ENCODE measurements at places on chromosomes 1 and 21. TPM values are rescaled to one million over a fixed set of nuclear protein-coding genes. Genes with fewer than 3 reads are reported as not detected.

Gene ZNF683
- not detected for total RNA-seq

GRCh38 chr1:96521994-96522760 is 199.4 kb upstream of the PTBP2 start:
- no peak for DNase-seq

DNA sequence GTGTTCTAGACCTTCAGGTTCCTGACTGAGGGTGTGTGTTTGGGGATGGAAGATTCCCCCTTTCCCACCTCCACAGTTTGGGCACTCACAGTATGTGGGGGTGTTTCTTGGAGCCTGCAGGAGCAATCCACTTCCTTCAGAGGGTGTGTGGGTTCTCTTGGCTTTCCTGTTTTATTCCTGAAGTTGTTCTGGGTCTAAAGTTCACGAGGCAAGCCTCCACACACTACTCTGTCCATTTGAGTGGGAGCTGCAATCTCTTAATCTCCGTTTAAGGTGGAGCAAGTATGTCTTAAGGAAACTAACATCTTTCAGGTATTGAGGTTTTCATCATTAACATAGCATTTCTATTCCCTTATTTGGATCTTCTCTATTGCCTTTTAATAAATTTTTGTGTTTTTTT is 141.8 kb downstream of the TENT5C start:
- no peak for DNase-seq

DNA sequence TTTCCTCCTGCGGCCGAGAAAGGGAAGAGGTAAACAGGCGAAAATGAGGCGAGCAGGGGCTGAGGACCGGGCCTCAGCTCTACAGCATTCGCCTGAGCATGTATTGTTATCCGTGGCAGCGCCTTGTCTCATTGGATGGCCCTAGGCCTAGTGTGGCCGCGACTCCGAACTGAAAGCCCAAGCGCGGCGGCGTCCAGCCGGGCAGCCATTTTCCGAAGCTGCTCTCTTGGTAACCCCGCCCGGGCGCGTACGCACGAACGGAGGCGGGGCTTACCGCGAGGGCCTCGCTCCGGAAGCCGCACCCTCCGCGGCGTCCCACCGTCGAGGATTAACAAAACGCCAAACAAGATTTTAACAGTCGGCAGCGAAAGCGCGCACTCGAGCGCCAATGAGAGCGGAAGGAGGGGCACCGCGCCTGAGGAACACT is 797 bp upstream of the USP1 start:
- DNase-seq: no peak

GRCh38 chr1:35962952-35963351 is 32.0 kb downstream of the AGO3 start:
- DNase-seq: no peak

GRCh38 chr1:156581661-156582387 is 2.3 kb downstream of the TTC24 start:
- no peak for DNase-seq

Gene IFNAR2
- total RNA-seq: 13.1 TPM

- no peak for DNase-seq
Measured at GRCh38 chr1:195173753-195174152, 1434.5 kb downstream of the KCNT2 start.

Gene NBPF14
- 19.6 TPM for total RNA-seq

- no peak for DNase-seq
Measured at GRCh38 chr1:119006406-119007279, 18.5 kb upstream of the TBX15 start.

Gene RGSL1
- not detected for total RNA-seq

- DNase-seq: no peak
Measured at GRCh38 chr1:36573445-36573844, 90.7 kb upstream of the CSF3R start.

Gene LRRC39
- total RNA-seq: 0.26 TPM

Gene FCRL1
- total RNA-seq: not detected

DNA sequence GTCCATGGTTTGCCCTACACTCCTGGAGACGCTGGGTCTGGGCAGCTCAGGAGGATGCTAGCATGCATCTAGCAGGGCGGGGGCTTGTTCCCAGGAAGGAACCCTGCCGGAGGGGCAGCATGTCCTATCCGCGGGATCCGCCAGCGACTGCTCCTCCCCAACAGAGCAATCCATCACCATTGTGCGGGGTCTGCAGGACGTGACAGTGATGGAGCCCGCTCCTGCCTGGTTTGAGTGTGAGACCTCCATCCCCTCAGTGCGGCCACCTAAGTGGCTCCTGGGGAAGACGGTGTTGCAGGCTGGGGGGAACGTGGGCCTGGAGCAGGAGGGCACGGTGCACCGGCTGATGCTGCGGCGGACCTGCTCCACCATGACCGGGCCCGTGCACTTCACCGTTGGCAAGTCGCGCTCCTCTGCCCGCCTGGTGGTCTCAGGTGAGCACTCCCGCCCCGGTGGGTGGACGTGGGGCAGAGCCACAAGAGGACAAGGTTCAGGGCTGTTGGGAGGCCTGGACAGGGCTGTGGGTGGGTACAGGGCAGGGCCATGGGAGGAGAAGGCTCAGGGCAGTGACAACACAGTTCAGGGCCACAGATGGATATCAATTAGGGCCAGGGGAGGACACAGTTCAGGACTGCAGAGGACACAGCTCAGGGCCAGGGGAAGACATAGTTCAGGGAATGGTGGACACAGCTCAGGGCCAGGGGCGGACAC is 71.3 kb downstream of the OBSCN start:
- no peak for DNase-seq

Gene UBE2G2
- total RNA-seq: 81.9 TPM

DNA sequence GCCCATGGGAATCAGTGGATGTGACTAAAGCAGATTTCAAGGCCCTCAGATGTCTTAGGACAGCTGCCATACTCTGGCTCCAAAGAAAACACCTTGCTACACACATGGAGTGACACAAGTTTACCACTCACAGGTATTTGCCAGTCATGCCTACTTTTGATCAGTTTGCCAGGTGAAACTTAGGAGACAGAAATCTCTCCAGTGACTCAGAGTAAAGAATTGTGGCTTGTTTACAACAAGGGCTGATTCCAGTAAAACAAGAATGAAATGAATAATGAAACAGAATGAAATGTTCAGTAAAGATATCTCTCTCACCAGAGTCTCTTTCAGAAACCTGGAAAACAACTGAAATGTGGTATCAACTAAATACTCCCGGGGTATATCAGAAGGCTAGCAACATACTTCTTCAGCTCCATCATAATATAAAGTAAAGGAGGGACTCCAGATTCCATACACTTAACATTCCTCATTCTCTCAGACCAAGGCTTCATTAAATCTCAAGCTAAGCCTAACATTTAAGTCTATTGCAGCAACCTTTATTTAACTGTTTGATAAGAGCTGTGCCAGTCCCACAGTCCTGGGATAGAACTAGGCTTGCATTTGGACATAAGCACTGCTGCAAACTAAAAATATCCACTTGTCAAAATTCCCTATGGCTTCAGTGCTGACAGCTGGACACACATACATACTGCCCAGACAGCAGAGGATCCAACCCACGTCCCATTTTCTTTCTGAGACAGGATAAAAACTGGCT is 143.3 kb downstream of the SIPA1L2 start:
- no peak for DNase-seq

DNA sequence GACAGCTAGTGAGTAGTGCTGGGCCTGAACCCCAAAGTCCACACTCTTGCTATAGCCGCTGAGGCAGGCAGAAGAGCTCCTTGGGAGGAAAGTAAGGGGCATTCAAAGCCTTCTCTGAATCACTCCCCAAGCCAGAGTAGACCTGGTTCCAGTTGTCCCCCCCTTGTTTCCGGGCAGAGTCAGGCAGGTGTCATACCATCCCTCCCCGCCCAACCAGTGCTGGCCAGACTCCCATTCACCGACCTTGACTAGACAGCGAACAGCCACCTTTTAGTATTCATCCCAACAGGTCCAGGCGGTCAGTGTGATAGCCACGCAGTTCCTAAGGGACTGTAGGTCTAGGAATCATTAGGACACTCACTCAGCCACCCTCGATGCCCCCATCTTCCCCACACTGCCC is 11.8 kb downstream of the CHRNB2 start:
- DNase-seq: no peak

DNA sequence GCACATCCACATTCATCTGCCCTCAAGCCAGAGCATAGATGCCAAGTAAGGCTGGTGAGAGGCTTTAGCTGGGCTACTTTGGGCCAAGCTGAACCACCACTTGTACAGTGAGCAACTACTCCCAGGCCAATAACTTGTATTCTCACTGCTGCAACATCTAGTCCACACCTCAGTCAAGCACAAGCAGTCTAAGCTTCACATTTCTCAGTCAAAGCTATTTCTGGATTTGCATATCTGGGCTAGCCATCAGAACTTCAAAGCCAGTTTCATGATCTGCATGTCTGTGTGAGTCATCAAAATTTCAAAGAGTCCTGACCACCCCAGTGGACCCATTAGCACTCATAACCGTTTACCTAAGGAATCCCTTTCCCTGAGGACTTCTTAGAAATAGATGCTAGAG is 77.7 kb upstream of the DIRAS3 start:
- peak; percentile 65 for DNase-seq

DNA sequence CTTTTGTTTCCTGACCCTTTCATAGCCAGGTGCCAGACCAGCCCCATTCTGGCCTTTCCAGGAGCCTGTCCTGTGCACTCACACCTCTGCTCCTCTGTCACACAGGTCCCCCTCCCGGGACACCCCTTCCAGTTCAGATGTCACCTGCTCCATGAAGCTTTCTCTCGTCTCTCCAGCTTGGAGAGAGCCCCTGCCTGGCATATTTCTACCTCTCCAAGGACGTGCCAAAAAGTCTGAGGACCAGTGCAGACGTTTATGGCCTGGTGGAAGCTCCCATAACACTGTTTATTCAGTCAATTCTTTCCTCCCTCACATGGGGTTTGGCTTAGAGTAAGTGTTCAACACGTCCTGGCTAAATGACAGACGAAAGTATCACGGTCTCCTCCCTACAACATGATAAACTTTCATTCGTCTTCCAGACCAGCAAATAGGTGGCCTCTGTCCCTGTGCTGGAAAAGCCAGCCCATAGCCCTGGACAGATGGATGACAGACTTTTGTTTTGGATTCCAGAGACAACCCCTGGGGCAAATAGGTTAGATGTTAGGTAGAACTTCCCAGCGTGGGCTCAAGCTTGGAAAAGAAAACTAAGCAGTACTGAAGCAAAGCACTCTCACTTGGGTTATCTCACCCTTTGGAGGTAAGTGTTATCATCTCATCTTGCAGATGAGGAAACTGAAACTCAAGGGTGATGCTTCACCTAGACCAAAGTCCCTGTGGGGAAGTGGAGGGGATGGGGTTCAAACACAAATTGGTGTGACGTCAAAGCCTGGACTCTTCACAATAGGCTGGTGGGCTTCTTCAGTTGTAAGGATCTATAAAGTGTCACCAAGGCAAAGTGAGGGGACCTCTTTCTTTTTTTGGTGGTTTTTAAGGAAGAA is 52.9 kb upstream of the ECE1 start:
- no peak for DNase-seq

Gene HTR6
- total RNA-seq: not detected

- DNase-seq: no peak
Measured at GRCh38 chr1:17594026-17594425, 54.5 kb downstream of the ARHGEF10L start.

DNA sequence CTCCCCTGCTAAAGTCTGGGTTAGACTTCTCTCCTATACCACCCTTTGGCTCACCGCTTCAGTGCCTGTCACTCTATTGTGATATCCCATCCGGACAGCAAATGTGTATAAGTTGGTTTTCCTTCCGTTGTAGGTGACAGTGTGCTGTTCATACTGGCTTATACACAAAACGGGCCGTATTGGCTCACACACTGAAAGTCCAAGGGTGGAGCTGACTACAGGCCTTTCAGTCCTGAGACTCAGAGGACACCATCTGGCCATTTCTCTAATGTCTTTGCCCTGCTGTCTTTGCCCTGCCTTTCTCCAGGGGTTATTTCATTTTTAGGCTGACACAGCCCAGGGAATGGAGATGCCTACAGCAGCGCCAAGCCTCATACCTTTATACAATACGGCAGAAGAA is 90.7 kb downstream of the URB2 start:
- DNase-seq: no peak

GRCh38 chr1:31980835-31981455 is 32.7 kb upstream of the KHDRBS1 start:
- DNase-seq: no peak

Gene IGSF9
- total RNA-seq: not detected

- no peak for DNase-seq
Measured at GRCh38 chr1:35633547-35633946, 7.8 kb downstream of the PSMB2 start.

GRCh38 chr21:31338908-31339368 is 5.1 kb downstream of the TIAM1 start:
- no peak for DNase-seq

GRCh38 chr1:207672522-207673130 is 27.7 kb downstream of the CR1L start:
- DNase-seq: peak; percentile 56

DNA sequence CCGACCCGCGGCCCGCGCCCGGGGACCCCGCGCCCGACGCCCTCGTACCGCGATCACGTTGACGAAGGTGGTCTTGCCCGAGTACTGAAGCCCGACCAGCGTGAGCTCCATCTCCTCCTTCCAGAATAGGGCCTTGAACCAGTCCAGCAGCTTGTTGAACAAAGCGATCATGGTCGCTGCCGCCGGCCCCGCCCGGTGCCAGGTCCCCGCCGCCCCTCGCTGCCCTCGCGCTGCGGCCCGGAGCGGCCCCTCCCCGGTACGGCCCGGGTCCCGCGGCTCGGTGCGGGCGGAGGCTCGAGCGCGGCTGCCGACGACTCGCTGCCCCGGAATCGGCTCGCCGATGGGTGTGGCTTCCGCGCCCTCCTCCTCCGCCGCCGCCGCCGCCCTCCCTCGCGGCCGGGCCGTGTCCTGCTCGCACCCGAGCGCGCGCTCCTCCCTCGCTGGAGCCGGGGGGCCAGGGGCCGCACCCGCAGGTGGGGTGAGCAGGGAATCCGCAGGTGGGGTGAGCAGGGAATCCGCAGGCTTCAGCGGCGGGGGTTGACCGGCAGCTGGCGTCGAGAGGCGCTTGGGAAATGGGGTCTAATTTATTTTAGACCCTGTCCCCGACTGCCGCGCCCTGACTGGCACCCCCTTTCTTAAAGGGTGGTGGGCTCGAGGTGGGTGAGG is at the start of gene ARL8A:
ARL8A (minus strand) TSS at position 336 of the 666 bp plus-strand sequence; CDS start at position 171, 165 bp downstream.
- DNase-seq: peak; percentile 24

DNA sequence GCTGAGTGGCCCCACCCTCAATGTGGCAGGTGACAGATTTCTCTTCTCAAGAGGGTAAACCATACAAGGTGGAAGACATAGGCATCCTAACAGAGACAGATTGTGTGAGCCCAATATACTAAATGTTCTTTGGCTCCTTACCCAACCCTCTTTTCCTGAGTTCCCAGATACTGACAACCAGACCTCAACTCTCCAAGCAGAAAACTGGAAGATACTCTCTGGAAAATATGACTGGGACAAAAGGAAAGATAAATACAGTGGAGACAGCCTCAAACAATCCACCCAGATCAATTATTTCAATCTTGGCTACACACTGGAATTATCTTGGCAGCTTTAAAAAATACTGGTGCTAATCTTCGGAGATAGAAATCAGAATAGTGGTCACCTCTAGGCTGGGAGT is 6.5 kb downstream of the EVI5 start:
- DNase-seq: no peak

GRCh38 chr1:167483790-167484189 is 34.5 kb downstream of the CD247 start:
- DNase-seq: no peak
